ENCODE measurements at places on chromosomes 3 and 15. TPM values are rescaled to one million over a fixed set of nuclear protein-coding genes. Genes with fewer than 3 reads are reported as not detected.

OR5K2 gene
- total RNA-seq, result not detected

NCKIPSD gene
- 13.5 TPM for total RNA-seq

FBXO40 gene
- not detected for total RNA-seq

LRRK1 gene
- 13.6 TPM for total RNA-seq

OR5H14 gene
- total RNA-seq, result not detected

DPPA4 gene
- not detected for total RNA-seq

ITGA11 gene
- 4.3 TPM for total RNA-seq

NPHP3 gene
- total RNA-seq, result 9.0 TPM

SNX22 gene
- 1.2 TPM for total RNA-seq

HIGD2B gene
- total RNA-seq, result not detected

AQP9 gene
- total RNA-seq, result 0.05 TPM

ANKRD63 gene
- total RNA-seq, result 0.40 TPM

EOGT gene
- total RNA-seq, result 11.8 TPM

CCDC39 gene
- not detected for total RNA-seq

HHLA2 gene
- total RNA-seq, result 0.03 TPM

CCRL2 gene
- total RNA-seq, result not detected

SNUPN gene
- total RNA-seq, result 30.3 TPM

DHX30 gene
- 44.3 TPM for total RNA-seq

PP2D1 gene
- not detected for total RNA-seq

ITIH1 gene
- not detected for total RNA-seq

GOLGA6L7 gene
- total RNA-seq, result not detected

SRP14 gene
- total RNA-seq, result 254 TPM

CLEC3B gene
- not detected for total RNA-seq

PSTPIP1 gene
- total RNA-seq, result not detected

C3orf70 gene
- total RNA-seq, result 0.21 TPM

ECT2 gene
- total RNA-seq, result 80.8 TPM

PRICKLE2 gene
- 2.2 TPM for total RNA-seq

CFAP44 gene
- 1.5 TPM for total RNA-seq

DOCK3 gene
- 0.38 TPM for total RNA-seq

DRD3 gene
- not detected for total RNA-seq

FOXL2NB gene
- 1.0 TPM for total RNA-seq

FAM43A gene
- total RNA-seq, result 22.4 TPM

SCN11A gene
- 0.01 TPM for total RNA-seq

SOX2 gene
- 0.41 TPM for total RNA-seq

POPDC2 gene
- 0.37 TPM for total RNA-seq

AGBL1 gene
- total RNA-seq, result not detected

MAN2C1 gene
- total RNA-seq, result 74.5 TPM

GHSR gene
- total RNA-seq, result not detected

NRROS gene
- not detected for total RNA-seq

ANKUB1 gene
- total RNA-seq, result not detected

CCK gene
- total RNA-seq, result 1.7 TPM

KBTBD12 gene
- total RNA-seq, result not detected

PLAAT1 gene
- 0.16 TPM for total RNA-seq
